ENCODE measurements at places on chromosomes 3 and 15.
A peak's percentile ranks its signal among the peaks of the same experiment; 100 is the strongest.

- no peak for DNase-seq
Measured at GRCh38 chr3:151443583-151443982, 17.3 kb downstream of the IGSF10 start.

DNA sequence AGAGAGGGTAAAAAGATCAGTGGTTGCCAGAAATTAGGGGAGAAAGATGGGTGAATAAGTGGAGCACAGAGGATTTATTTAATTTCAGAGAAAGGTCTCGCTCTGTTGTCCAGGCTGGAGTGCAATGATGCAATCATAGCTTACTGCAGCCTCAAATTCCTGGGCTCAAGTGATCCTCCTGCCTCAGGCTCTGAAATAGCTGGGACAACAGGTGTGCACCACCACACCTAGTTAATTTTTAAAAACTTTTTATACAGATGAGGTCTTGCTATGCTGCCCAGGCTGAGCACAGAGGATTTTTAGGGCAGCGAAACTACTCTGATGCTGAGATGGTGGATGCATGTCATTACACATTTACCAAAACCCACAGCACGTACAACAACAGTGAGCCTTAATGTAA is 20.9 kb upstream of the TLE3 start:
- DNase-seq = no peak

- DNase-seq = no peak
Measured at GRCh38 chr15:44145495-44145894, 49.6 kb downstream of the FRMD5 start.

DNA sequence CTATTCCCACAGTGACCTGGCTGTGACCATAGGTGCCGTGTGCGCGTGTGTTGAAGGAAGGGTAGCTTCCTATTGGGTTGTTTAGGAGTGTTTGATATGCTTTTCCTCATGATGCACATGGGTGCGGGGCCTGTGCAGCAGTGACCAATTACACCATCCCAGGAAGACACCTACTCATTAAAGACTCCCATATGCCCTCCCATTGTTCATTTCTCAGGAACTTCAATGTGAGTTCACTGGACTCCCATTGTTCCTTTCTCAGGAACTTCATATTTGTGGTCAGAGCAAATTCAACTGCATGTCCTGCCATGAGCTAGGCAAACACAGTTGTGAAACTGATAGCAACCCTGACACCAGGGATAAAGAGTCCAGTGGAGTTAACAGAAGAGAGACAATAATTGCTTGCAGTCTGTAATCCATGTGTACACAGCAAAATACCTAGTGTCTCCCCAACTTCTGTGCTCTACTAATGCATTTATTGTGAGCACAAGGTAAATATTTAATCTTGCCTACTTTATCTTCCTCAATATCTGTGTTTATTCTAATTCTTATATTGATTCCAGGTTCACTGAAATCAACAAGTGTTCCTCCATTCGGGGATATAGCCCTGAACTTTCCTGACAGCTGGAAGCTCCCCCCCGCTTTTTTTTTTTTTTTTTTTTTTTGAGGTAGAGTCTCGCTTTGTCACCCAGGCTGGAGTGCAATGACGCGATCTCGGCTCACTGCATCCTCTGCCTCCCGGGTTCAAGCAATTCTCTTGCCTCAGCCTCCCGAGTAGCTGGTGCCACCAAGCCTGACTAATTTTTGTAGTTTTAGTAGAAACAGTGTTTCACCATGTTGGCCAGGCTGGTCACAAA is 57.5 kb upstream of the GCNT3 start:
- peak; percentile 66 for DNase-seq

DNA sequence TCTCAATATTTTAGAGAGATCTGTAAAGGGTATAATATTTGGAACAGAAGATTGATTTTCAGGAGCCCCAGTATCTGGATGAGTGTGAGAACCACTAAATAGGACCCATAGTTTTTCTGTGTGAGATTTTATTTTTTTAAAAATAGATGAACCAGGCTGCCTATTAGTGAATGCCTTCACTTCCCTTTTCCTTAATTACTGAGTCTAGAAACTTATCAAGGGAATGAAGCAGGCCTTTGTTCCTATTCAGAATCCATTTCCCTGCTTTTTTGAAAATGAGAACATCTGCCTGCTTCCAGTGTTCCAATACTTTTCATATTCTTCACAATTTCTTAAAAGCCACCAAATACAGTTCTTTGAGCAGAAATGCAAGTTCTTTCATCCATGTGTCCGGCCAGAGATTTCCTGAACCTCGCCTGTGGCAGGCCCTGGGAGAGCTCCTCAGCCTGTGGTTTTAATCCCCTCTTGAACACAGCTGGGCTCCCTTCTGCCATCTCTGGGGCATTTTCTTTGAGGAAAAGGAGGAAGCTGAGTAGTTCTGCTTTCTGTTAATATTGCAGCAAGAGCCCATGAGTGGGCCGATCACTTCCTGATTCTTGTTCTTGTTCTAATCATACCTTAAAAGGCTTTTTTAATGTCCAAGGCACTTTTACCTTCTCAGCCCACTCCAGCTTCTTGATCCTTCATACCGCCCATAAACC is 4.7 kb downstream of the EHD4 start:
- DNase-seq = no peak

- no peak for DNase-seq
Measured at GRCh38 chr3:156434921-156435320, 120.0 kb downstream of the SSR3 start.

- no peak for DNase-seq
Measured at GRCh38 chr15:81859737-81860516, 185.9 kb downstream of the MEX3B start.

GRCh38 chr3:7650466-7650865 is 789.6 kb downstream of the GRM7 start:
- DNase-seq = no peak

DNA sequence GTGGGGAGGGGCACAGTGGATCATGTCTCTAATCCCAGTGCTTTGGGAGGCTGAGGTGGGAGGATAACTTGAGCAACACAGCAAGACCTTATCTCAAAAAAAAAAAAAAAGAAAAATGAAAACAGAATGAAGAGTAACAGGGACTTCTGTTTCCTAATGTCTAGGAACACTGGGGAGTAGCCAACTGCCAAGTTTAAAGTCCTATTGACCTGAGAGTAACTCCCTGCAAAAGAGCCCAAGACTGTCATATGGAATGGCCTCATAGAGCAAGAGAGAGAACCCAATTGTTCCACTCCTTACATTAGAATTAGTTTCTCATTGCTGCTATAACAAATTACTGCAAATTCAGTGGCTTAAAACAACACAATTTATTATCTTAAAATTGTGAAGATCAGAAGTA is 881.4 kb upstream of the ROBO1 start:
- DNase-seq = no peak

GRCh38 chr3:25895443-25895842 is 105.6 kb downstream of the OXSM start:
- no peak for DNase-seq

- no peak for DNase-seq
Measured at GRCh38 chr15:58087871-58088270, 22.4 kb upstream of the ALDH1A2 start.

DNA sequence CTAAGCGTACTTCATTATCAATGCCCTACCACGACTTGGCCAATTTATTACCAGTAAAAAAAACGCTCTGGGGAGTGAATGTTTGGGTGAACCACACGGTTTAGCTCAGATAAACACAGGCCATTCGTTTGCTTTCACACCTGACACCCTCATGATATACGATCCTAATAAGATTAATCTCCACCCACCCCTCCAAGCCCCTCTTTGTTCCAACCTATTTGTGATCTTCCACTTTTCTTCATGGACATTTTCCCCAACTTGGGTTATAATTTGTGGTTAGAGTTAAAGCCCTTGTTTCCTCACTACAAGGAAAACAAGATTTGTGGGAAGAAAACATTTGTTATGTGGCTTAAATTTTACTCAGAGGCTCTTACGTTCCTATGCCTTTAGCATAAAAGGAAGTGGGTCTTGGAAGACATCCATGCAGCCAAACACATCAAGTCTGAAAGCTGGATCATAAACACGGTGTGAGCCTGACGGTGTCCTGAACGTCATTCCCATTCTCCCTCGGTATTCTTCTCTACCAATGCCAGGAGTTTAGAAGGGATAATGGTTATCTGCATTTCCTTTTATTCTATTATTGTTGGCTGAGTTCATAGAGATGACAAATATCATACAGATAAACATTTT is 518.9 kb downstream of the NR2F2 start:
- no peak for DNase-seq

DNA sequence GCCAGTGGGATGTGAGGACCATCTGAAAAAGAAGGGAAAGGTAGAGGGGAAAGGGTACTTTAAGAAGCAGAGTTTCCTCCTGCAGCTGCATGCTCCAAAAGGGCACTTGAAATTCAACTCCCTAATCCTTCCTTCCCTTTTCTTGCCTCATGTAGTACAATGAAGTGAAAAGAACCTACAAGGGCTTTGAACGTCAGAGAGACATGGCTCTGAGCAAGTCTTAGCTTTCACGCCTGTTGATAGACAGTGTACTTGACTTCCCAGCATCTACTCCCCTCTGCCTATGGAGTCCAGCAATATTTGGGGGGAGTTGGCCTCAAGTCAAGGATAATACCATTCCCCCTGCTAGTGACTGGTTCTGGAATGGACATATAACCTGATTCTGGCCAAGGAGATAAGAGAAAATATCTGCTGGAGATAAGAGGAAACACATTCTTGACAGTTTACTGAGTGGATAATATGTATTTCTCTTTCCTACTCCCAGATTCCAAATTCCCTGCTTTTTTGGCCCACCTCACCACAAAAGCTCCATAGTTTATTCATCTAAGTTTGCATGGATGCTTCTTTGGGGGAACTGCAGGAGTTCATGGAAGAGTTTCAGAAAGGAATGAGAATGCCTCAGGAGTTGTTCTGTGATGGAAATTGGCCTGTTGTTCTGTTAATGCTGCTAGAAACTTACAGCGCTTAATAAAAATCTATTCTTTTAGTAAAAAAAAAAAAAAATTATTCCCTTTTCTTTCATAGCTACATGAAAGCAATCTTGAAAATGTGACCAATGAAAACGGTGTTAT is 193.0 kb upstream of the TPM1 start:
- no peak for DNase-seq

GRCh38 chr15:39434751-39435238 is 146.1 kb upstream of the THBS1 start:
- no peak for DNase-seq

GRCh38 chr3:104245261-104245660 is 1121.4 kb upstream of the ALCAM start:
- DNase-seq = no peak

- no peak for DNase-seq
Measured at GRCh38 chr3:13277196-13277813, 142.8 kb downstream of the NUP210 start.

- DNase-seq = no peak
Measured at GRCh38 chr3:157166561-157166960, 6.6 kb upstream of the CCNL1 start.

DNA sequence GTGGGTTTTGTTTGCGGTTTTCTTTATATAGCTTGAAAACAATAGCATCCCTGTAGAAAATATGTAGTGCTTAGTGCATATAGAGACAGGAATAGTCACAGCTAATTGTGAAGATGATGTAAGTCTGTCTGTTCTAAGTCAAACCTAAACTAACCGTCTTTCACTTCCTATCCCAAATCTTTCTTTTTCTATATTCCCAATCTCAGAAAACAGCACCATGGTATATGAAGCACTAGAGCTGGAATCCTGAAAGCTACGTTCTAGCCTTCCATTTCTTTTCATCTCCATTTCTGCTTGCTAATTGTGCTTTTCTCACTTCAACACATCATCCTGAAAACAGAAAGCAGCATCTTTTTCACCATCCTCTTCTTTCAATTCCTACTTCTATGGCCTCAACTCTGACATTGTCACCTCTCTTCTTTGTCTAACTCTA is 1235.5 kb downstream of the ROBO2 start:
- DNase-seq = no peak

GRCh38 chr15:37055481-37055880 is 44.9 kb downstream of the MEIS2 start:
- DNase-seq = no peak

DNA sequence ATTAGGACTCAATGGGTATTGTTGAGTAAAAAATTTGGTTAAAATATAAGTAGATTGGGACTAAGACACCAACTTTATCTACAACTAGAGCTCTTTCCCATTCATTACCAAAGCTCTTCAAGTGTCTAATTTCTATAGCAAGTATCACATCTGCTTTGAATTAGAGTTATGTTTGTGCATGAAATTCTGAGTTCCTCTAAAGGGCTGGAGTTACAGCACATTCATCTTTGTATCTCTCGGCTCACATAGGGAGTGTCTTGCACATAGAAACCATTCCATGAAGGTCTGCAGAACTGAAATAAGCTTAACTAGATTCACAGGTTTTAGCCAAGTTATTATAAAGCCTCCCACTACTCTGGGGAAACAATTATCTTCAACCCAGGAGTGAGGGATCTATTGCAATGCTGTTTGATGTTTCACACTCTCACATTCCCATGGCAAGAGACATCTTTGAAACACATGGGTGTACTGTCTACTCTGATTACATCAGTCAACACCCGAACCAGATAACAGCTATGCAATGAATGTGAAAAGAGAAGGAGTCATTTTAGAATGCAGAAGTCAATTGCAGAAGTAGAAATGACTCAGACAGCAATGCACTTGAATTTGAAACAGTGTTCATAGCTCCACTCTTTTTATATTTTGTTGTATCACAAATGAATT is 93.1 kb upstream of the KBTBD8 start:
- DNase-seq = no peak

DNA sequence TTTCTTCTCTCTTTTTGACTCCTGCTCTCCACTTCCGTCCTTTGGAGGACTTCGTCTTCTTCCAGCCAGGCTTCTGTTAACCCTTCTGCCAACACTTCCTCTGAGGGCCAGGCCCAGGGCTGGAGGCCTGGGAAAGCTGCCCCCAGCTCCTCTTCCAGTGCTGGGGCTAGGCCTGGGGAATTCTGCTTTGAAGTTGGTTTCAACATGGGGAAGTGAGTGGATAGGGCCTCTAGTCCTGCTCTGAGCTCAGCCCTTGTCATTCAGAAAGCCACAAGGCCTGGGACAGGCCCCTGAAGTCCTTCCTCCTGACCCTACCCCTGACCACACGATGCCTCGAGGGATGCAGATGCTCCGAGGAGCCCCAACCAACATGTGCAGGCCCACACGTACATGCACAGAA is 53.9 kb upstream of the HERC1 start:
- DNase-seq = no peak

DNA sequence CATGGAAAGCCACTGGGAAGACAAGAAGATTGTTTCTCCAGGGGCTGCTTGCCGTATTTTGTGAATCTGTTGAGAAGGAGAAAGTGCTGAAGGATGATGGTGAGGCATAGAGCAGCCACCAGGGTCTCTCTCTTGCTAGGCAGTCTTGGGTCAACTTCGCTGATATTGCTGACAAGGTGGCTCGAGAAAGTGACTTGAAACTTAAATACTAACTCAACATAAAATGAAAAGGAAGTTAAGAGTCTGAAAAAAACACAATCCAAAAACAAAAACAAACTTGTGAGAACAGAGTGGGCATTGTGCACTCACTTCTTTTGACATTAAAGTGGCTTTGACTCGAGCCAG is 90.1 kb downstream of the CHST2 start:
- DNase-seq = no peak

DNA sequence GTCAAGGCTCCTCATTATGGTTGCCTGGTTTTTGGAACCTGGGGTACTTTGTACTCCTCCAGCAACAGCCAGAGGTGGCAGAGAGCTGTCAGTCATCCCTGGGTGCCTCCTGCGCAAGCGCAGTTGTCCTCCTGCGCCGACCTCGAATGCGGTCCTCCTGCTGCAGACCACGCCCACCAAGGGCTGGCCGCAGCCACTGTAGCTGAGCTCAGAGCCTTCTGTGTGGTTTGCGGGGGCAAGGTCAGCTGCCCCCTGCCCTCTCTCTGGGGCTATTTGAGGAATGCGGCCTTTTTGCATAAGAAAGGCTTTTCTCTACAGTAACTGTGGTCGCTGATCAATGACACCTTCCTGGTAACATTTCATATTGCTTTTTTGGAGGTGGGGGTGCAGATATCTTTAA is 131.3 kb upstream of the SNRPN start:
- DNase-seq = no peak

- DNase-seq = peak; percentile 97
Measured at GRCh38 chr3:50227390-50228183, 8.4 kb upstream of the GNAI2 start.

Measured in Calu3 (cell line).